ENCODE measurements at places on chromosomes 2 and 18.
A peak's percentile ranks its signal among the peaks of the same experiment; 100 is the strongest.

GRCh38 chr2:130337735-130338325 is 4.9 kb upstream of the IMP4 start:
- DNase-seq, result peak; percentile 15

DNA sequence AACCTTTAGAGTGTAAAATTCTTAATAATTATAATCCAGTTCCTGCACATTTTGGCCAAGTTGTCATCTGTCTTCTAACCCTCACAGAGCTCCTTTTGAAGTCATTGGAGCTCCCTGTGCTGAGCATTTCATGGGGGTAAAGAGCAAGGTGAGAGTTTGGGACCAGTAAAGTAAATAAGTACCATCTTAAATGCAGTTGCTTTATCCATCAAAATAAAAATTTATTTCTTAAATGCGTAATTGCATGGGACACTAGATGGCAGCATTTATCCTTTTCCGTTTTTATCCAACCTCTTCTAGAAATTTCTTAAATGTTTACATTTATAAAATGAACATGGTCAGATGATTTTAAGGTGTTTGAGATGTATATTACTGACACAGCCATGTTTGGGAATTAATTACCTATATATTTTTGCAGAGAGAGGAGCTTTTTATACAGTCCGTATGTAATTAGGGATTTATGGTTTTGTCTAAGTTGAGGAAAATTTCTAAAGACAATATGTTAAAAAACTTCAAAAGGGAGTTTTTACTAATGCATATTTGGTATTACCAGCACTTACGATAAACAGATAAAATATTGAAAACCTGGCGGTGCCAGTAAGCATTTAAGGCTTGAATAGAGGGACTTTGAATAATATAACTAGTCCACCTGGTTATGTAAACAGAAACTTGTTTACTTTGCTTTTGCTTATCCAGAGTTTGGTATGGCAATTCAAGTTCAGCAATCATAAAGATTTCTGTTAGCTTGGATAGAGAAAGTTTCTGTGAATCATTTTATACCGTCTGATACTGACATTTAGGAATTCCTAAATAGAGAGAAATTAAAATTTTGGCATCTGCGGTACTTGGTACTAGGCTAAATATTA is 54.5 kb downstream of the ACSL3 start:
- no peak for DNase-seq

GRCh38 chr2:222982010-222982908 is 69.7 kb upstream of the KCNE4 start:
- no peak for DNase-seq

GRCh38 chr2:130720036-130720435 is 8.8 kb upstream of the GPR148 start:
- DNase-seq, result peak; percentile 40

- DNase-seq, result no peak
These were observed 124.2 kb upstream of the SATB2 start for GRCh38 chr2:199581935-199582360.

DNA sequence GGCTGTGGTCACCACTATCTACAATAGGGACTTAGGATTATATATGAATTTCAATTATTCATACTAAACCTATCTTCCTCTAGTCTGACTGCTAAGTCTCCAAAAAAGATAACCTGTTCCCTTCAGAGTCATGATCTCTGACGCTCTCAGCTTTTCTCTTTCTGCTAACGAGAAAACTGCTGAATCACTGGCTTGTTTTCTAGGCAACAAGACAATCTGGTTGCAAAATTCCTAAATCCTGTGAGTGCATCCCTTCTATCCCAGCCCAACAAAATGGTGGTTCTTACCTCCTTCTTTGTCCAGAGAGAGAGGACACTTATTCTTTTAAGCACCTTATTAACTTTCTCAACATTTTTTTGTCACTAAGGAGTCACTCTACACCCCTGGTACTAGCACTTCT is 312.3 kb upstream of the PKDCC start:
- DNase-seq, result no peak

DNA sequence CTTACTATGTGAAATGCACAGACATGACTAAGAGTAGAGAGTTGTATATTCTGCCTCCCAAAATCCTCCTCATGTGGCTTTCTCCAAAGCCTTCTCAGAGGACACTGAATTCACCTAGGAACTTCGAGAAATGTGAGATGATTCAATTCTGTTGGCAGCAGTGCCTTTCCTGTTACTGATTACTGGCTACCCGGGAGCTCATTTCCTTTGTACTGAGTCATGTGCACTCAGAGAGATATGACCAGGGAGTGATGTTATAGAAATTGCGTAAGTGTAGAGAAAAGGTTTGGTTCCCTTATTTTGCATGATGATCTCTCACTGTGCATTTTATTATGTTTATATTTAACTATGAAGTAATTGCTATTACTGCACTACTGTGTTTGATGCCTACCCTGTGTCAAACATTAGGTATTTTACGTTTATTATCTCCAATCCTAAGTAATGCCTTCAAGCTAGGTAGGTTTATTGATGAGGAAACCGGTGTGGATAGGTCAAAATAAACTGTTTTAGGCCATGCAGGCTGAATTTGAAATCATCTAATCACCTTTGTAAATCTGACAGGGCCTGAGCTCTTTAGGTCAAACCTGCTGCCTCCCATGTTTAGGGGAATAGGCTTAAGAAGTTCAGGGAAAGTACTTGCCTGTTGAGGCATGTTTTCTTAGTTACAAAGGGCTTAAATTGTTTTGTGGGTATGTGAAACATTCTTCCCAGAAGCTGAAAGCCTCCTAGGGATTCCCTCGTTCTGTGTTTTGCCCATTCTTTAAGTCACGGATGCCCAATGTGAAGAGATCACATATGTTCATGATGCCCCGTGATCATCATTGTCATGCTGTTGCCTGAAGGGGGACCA is 86.8 kb downstream of the FMNL2 start:
- DNase-seq, result peak; percentile 92

GRCh38 chr2:8452979-8453903 is 228.6 kb upstream of the ID2 start:
- no peak for DNase-seq

DNA sequence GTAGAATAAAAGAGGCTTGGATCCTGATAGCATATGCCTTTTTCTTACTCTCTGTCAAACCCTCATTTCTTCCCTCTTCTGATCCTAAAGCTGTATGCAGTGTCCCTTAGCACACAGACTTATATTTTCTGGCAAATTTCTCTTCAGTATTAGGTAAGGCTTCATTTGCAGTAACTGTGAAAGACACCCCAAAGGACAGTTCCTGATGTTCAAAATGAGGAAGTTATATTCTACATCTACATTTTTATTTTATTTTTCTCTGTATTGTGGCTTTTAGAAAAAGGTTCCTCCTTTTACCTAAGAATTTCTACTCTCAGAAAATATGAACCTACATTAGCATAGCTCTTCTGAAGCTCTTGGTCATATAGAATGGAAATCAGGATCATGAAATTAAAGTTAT is 261.7 kb downstream of the PDE11A start:
- no peak for DNase-seq

DNA sequence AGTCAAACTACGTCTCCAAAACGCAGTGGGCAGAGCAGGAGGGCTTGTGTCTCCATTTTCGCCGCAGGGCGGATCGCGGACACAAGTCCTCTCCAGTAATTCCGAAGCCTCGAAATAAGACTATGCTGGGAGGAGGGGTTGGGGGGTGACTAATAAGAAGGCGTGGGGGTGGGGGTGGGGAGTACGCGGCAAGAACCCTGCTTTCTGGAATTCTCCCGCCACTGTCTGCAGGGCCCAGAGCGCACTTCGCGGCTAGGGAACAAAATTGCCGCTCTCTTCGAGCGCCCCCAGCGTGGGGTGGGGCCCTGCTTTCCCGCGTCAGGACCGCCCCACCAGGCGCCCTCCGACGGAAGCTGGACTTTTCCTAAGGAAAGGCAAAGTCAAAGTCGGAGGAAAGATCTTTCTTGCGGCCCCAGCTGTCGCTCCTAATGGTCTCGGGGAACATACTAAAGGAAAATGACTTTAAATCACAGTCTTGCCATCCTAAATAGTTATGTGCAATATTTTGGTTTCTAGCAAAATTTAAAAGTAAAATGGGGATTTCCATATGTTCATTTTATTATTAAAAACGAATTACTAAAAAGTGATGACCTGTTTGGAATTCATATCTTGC is 11.9 kb downstream of the NR4A2 start:
- peak; percentile 48 for DNase-seq

DNA sequence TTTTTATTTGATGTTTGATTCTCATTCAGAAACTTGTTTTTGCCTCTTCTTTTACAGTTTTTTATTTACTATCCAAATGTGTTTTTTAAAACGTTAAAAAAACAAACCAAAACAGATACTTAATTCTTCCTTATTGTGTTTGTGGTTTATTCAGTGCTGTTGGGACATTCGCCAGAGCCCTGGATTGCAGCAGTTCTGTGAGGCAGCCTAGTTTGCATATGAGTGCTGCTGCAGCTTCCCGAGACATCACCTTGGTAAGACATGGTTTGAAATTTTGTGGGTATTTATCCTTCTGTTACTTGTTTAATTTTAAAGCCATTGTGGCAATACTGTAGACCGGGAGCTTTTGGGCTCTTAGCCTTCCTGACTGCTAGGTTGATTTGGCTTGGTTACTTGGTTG is 91.2 kb downstream of the MTA3 start:
- DNase-seq, result no peak

DNA sequence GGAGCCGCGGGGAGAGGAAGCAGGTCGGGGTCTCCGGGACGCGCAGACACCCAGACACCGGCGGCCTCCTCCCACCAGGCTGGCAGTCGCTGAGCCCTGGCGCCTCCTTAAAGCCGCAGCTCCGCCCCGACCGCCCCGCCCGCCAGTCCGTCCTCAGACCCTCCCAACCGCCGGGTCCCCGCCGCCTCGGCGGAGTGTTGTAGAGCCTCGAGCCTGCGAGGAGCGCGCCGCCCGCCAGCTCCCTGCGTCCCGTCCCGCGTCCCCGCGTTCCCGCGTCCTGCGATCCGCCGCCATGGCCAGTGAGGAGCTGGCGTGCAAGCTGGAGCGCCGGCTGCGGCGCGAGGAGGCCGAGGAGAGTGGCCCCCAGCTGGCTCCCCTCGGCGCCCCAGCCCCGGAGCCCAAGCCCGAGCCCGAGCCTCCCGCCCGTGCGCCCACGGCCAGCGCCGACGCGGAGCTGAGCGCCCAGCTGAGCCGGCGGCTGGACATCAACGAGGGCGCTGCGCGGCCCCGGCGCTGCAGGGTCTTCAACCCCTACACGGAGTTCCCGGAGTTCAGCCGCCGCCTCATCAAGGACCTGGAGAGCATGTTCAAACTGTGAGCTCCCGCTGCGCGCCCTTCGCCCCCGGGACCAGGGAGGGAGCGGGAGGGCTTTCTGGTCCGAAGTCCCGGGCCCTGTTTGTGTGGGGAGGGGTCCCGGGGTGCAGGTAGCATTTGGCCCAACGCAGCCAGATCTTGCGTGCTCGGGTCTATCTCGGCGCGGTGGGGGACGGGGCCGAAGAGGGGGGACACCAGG is at the start of gene EFHD1:
Gene EFHD1 (plus strand): TSS at position 192 of the 793 bp plus-strand sequence. CDS start 101 bp downstream, at position 293.
- peak; percentile 35 for DNase-seq

Measured in RWPE1 (cell line).